ENCODE measurements at places on chromosomes 2 and 18.

- DNase-seq: no peak
These were observed 190.0 kb downstream of the DSC3 start for GRCh38 chr18:30852541-30852940.

DNA sequence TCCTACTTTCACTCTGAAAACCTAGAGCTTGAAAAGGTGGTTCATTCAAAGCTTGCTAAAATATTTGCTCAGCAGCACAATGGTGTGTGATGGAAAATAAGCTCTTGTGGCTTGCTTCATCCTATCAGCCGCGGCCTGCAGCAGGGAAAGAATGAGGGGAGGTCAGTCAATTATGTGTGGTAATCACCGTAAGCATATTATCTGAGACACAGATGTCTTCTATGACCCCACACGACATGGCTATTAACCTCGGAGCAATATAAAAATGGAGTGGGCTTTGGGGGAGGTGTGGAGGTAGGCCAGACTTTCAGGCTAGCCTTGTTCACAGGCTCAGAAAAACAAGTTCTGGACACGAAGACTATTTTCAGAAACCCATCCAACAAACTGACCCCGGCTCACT, 98.4 kb upstream of the SIX3 start:
- no peak for DNase-seq

DNA sequence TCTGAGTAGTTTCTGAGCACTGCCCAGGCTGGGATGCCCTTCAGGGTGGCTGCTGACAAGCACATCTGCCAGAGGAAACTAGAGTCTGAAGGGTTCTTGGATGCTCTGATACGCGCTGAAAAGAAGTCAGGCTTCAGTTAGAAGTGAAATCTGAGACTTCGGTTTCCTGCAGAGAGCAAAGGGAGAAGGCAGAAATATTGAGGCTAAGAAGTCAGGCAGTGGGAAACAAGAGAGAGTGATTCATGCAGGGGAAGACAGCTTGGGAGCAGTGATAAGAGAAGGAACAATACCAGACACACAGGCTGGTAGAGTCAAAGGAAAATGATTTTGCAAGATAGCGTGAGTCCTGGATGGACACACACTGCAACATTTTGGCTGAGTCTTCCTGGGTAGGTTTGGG, 51.0 kb upstream of the BOD1L2 start:
- peak; percentile 46 for DNase-seq

- DNase-seq: no peak
These were observed 281.7 kb upstream of the CCDC68 start for GRCh38 chr18:55240978-55241377.

DNA sequence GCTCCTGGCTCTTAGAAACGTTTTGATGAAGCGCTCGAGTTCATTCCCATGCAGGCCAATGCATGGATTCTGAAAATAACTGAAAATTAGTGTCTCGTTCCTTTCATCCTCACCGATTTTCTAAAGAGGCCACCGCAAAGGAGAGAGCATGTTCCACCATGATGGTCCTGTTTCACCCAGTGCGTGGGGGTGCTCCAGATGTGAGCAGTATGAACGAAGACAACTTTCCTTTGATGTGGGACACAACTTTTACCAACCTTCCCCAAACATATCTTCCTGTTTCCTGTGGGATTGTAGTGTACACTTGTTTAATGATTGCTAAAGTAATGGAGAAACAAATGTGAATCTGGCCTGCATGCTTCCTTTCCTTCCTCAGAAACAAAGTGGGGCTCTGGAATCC, 114.5 kb downstream of the PRPF40A start:
- DNase-seq: no peak

DNA sequence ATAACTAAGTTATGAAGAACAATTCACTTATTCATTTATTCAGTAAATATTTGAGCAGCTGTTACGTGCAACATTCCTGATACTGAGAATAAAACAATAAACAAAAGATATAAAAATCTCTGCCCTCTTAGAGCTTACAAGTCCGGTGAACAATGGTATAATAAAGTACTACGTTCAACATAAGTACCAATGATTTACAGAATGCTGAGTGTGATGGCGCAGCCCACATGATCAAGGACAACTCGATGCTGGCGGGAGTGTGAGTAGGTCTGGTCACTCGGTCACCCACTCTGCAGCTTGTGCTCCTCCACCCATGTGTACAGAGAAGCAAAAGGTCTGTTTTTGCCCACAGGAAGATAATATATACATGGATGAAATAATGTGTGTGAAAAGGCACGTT, 254.3 kb downstream of the BCL11A start:
- DNase-seq: no peak

DNA sequence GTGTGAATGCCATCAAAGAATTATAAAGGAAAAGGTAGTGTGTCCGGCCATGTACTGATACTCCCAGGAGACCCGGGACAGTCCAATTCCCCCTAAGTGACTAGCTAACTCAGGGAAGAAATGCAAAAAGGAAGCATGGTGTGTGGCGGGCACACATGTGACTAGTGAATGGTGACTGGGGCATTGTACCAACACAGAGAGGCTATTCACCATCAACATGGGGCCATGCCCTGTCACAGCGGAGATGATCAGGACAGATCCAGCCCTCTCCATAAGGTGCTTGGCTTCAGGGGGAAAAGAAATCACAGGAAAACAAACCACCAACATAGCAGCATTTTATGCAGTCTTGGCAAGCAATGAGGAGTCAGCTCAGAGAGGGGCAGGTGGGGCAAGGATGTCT, 34.3 kb downstream of the FAM168B start:
- no peak for DNase-seq

DNA sequence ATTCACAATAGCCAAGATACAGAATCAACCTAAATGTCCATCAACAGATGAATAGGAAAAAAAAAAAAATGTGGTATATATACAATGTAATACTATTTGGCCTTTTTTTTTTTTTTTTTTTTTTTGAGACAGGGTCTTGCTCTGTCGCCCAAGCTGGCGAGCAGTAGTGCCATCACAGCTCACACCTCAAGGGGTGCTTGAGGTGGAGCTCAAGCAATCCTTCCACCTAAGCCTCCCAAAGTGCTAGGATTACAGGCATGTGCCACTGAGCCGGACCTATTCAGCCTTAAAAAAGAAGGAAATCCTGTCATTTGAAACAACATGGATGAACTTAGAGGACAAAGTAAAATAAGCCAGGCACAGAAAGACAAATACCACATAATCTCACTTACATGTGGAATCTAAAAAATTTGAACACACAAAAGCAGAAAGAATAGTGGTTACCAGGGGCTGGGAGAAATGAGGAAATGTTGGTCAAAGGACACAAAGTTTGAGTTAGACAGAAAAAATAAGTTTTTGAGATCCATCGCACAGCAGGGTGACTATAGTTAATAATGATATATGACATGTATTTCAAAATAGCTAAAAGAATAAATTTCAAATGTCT, 26.0 kb downstream of the TLK1 start:
- no peak for DNase-seq

GRCh38 chr2:232196802-232197201, 181.7 kb upstream of the ALPP start:
- DNase-seq: no peak

DNA sequence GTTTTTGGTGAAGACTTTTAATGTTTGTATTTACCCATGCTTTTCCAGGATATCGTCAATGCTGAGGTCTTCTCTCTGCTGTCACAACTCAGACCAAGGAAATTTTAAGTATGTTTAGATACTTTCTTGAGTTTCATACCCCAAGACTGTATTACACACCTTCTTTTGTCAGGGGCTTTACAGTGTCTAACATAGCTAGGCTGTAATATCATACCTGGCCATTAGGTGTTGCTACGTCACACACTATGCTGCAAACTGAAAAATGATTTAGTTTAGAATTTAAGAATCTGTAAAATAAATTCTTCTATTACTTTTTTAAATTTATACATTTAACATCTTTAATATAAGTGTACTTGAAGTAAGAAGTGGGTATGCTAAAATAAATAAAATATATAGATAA, 358.4 kb upstream of the NRP2 start:
- DNase-seq: no peak

GRCh38 chr2:151325581-151326095, 31.8 kb upstream of the TNFAIP6 start:
- no peak for DNase-seq

- peak; percentile 51 for DNase-seq
These were observed 42.3 kb downstream of the TTC21B start for GRCh38 chr2:165911231-165911630.

- DNase-seq: no peak
These were observed 530.6 kb downstream of the CCDC85A start for GRCh38 chr2:56714400-56714799.

DNA sequence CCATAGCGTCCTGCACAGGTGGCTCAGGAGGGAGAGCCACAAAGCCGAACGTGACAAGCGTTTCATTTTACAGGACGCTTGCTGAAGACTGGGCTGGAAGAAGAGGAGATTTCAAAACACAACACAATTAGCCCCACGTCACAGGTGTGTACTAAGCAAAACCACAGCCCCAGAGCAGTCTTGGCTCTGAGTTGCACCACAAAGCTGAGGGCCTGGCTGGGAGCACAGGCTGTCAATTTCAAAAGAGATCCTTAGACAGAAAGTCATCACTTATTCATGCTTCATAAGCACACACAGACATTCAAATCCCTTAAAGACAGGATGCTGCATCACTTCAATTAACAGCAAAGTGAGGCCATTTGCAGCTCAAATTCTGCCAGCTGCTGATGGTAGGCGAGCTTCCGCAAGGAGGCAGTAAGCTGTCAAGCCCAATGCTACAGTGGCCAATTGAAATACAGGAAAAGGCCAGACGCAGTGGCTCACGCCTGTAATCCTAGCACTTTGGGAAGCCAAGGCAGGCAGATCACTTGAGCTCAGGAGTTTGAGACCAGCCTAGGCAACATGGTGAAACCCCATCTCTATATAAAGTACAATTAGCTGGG, 79.6 kb downstream of the SKA1 start:
- DNase-seq: no peak

DNA sequence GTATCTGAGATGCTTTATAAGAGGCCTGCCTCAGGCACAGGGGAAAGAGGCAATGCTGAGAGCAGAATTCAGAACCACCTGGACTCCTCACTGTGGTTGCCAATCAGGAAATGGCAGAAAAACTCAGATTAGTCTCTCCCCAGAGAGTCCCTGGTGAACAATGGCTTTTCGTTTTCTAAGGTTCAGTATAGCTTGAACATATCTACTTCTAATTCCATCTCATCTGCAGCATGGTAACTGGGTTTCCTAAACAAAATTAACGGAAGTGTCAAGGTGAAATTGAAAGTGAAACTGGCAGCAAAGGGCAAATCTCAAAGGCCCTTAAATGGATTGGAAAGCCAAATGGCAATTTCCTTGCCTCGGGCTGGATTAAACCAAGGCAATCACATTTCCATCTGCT, 480.2 kb upstream of the ACVR2A start:
- no peak for DNase-seq

DNA sequence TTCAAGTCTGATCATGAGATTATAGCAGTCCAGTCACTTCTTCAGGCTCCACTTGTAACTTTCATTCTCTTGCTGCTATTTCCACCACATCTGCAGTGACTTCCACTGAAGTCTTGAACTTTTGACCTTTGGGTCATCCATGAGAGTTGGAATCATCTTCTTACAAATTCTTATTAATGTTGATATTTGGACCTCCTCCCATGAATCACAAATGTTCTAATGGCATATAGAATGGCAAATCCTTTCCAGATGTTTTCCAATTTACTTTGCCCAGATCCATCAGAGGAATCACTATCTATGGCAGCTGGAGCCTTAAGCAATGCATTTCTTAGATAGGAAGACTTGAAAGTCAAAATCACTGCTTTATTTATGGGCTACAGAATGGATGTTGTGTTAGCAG, 159.4 kb downstream of the LTBP1 start:
- DNase-seq: no peak

GRCh38 chr18:58348951-58349350, 279.9 kb downstream of the ALPK2 start:
- no peak for DNase-seq
